ENCODE measurements at places on chromosomes 2 and 18.

GRCh38 chr2:98704499-98705332 is 26.2 kb downstream of the MGAT4A start:
- no peak for DNase-seq

GRCh38 chr2:205586626-205587025 is 95.7 kb upstream of the NRP2 start:
- DNase-seq = no peak

DNA sequence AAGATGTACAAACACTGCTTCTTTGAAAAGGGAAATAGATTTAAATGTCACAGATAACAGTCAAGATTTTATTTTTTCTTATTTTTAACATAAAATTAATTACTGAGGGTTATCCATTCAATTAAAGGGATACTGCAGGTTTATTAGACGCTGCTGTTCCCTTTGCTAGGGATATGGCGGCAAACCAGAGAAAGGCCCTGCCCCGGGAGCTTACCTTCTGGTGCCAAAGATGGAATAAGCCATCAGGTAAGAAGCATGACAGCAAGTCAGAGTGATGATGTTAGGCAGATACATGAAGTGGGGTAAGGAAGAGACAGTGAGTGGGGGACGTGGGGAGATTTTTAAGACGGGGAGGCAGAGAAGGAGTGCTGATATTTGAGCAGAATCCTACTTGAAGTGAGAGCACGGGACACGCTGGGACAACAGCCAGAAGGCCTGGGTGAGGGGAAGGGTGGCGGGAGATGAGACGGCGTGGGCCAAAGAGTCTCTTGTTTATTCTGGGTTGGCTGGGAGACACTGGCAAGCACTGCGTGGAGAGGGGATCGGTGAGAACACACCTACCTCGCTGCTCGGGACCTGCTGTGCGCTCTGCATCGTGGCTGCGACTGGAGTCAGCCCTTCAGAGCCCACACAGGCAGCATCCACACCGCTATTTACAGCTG is 250.5 kb upstream of the TMEM200C start:
- no peak for DNase-seq

DNA sequence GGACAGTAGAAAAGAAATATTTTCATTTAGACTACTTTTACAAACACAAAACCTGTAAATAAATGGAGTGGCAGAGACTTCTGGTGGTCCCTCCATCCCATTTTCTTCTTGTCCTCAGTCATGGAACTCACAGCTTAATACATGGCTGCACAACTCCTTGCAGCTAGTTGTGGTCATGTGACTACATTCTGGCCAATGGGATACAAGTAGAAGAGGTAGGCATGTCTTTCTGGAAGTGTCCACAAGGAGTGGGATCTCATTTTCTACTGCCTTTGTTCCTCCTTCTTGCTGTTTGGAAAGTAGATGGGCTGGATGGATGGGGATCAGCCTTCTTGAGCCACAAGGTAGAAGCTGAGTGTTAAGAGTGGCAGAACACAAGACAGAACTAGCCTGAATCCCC is 555.8 kb downstream of the SATB2 start:
- no peak for DNase-seq

- no peak for DNase-seq
Observed at GRCh38 chr18:48866856-48867255, 83.9 kb downstream of the SMAD7 start.

- no peak for DNase-seq
Observed at GRCh38 chr18:22109535-22109934, 59.9 kb upstream of the GATA6 start.

GRCh38 chr2:145351864-145352425 is 832.0 kb upstream of the ZEB2 start:
- DNase-seq = no peak

DNA sequence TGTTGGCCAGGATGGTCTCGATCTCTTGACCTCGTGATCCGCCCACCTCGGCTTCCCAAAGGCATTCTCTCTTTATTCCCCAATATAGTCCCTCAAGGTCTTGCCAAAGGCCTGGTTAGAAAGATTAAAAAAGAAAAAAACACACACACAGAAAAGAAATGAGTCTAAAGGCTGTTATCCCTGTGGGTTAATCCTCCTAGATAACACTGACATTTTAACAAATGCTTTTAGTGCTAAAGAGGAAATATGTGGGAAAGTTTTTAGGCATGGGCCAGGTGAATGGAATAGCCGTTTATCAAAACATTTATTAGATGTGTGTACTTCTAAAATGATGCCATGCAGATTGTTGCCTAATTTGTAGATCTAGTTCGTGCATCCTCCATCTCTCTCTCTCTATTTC is 261.6 kb upstream of the FN1 start:
- no peak for DNase-seq

DNA sequence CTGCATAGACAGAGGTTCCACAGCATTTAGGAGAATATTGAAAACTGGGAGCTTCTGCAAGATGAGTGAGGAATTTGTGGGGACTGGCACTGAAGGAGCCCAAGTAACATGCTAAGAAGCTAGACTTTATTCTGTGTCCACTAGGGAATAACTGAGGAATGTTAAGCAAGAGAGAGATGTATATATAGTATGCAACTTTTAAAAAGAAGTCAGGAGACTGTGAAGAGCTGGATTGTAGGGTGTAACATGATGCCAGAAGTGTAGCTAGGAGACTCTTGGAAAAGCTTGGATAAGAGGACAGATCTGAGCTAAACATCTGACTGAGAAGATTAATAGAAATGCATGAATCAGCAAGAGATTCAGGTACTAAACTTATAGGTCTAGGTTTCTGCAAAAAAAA is 270.6 kb upstream of the MMADHC start:
- no peak for DNase-seq

- no peak for DNase-seq
Observed at GRCh38 chr18:49894517-49895226, 81.3 kb upstream of the ACAA2 start.

DNA sequence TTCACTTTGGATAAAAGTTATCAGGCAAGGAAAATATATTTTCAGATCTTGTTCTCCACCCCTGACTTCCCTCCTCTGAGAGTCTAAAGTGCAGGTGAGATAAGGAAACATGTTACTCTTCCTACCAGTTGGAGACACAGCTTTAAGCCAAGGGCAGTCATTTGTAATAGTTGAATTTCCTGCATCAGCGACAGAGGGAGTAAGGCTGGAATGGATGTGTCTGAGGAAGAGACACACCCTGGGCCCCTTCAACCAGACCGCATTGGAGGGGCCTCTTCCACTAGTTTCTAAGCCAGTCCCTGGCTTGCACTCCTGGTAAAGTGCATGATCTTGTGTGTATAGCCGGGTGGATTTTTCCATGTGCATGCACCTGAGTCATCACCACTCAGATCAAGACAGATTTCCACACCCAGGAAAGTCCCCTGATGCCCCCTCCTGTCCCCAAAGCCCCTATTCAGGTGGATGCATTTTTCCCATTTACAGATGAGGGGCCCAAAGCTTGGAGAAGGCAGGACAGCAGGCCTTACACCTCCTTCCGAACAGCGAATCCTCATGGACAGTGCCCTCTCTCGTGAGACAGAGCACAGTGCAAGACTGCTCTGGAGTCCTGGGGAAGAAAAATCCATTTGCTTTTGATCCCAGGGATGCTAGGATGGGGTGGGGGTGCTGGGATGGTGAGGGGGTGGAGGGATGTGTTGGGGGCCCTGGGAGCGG is 66.7 kb upstream of the SH3RF3 start:
- DNase-seq = no peak

- DNase-seq = no peak
Observed at GRCh38 chr18:36867056-36867455, 38.1 kb downstream of the KIAA1328 start.

DNA sequence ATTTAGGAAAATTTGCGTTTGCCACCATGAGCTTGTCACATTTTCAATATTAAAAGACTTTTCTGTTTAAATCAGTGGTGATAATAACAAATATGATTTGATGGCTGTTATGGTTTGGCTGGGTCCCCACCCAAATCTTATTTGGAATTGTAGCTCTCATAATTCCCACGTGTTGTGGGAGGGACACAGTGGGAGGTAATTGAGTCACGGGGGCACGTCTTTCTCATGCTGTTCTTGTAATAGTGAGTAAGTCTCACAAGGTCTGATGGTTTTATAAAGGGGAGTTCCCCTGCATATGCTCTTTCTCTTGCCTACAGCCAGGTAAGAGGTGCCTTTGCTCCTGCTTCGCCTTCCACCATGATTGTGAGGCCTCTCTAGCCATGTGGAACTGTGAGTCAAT is 83.4 kb upstream of the RGPD4 start:
- DNase-seq = no peak

- DNase-seq = no peak
Observed at GRCh38 chr2:6963727-6964126, 46.5 kb downstream of the RNF144A start.

DNA sequence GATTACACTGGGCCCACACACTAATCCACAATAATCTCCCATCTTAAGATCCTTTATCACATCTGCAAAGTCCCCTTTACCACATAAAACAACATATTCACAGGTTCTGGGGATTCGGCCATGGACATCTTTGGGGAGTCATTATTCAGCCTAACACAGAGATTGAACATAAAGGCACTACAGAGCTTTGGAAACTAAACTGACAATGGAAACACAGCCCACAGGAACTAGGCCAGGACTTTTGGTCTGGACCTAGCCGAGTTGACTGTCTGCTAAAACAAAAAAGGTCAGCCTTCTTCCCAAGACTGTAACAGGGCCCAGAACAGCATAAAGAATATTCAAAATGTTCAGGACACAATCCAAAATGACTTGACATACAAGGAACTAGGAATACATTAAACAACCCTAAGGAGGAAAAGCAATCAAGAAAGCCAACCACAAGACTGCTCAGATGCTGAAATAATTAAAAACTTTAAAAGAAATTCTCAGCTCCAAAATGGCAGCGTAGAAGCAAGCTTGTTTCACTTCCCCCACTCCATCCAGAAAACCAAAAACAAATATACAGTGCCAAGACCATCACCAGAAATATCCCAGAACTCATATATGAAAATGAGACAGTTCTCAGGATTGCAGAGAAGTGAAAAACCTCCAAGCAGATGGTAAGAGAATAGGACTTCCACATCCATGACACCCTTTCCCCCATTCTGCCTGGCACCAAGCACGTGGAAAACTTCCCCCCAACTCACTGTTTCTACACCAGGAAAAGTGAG is 207.8 kb downstream of the ATAD2B start:
- no peak for DNase-seq

DNA sequence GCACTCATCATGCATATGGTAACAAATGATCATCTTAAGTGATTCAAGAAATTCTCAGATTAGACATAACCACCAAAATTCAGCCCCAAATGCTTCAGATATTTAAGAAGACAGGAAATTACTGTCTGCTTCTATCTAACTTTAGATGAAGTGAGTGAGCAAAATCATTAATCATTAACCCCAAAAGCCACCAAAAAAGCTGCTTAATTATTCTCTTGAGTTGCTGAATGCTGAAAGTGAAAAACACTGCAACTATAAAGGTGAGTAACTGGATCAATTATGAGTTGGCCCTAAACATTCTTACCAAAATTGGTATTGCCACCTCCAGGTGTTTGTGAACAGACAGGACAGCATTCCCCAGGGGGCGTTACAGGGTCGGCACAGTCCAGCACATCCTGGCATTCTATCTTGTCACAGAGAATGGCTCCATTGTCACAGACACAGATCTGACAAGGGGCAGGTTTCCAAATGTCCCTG is 69.6 kb downstream of the COL5A2 start:
- no peak for DNase-seq

- DNase-seq = peak; percentile 58
Observed at GRCh38 chr2:68832233-68832869, 38.8 kb downstream of the BMP10 start.

- DNase-seq = no peak
Observed at GRCh38 chr2:132891498-132891897, 221.5 kb upstream of the LYPD1 start.

- no peak for DNase-seq
Observed at GRCh38 chr2:17911491-17912260, 33.2 kb downstream of the KCNS3 start.

GRCh38 chr2:179711375-179711774 is 150.0 kb downstream of the ZNF385B start:
- no peak for DNase-seq

DNA sequence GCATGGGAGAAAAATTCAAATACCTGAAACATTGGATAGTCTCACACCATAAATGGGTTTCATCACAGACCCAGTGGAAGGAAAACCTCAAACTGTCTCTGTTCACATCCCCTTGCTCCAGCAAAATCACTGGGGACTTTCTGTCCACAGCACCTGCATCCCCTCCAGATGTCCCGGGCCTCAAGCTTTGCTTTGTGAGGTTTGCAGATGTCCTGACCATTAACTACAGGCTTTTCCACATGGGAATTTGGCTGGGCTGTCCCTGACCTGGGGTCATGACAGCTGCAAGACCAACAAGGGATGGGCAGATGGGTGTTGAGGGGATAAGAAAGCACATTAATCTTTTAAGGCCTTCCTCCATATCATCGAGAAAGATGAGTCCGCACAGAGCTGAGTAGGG is 427.9 kb downstream of the TXNL1 start:
- no peak for DNase-seq

GRCh38 chr2:240401781-240402551 is 33.5 kb upstream of the GPC1 start:
- DNase-seq = no peak

DNA sequence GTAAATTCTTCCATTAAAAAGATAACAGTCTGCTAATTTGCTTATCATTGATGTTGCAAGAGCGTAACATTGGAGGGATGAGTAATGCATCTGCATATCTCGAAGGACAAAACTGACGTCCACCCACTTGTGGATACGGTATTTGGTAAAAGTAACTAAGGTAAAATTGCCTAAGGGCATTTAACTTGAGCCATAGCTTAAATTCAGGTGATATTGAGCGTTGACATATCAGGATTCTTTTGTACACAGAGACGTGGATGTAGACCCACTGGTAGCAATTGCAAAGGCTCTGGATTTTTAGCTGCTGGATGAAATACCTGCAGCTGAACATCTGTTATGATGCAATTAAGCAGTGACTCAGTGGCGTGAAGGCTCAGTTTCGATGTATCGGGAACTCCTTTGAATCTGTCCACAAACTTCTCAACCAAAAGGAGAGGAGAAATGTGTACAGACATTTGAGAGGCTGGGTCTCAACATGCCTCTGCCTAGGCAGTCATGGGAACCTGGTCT is 119.3 kb downstream of the SPTBN1 start:
- peak; percentile 56 for DNase-seq
